ENCODE measurements at places on chromosomes 5 and 9.

DNA sequence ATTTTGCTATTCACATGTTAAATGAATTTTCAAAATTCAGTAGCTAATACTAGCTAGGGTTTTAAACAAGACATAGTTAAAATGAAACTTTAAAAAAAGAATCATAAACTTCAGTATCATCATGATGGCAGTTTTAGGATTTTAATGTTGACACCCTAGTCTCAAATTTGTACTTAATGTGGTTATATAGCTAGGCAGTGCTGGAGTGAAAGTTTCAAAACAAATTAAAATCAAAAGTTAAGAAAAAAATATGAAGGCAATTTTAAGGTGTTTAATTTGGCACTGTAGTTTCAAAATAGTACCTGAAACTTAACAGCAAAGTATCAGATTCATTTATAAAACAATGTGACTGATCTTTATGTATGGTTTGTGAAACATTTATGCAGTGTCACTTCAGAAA is 19.3 kb upstream of the CDKN2B start:
- DNase-seq = no peak

DNA sequence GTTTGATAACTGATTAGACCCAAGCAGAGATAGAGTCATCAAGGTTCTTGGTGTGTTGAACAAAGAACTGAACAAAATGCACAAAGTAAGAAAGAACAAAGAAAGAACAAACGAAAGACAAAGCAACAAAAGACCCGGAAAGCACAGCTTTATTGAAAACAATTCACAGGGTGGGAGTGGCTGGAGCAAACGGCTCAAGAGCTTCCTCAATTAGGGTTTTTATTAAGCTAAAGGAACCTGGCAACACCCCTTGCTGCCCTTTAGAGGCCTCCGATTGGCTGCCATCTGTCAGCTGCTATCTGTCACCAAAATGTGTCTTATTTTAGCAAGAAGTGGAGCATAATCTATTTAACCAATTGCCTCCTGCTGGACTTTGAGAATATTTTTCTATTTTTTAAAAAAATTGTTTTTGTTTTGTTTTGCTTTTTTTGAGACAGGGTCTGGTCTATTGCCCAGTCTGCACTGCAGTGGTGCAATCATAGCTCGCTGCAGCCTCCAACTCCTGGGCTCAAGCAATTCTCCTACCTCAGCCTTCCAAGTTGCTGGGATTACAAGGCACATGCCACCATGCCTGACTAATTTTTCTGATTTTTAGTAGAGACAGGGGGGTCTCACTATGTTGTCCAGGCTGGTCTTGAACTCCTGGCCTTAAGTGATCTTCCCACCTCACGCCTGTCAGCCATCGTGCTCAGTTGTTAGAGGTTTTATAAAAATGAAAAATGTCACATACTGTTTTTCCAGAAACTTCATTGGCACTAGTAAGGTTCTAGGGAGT is 7.7 kb upstream of the ABO start:
- peak; percentile 25 for DNase-seq

DNA sequence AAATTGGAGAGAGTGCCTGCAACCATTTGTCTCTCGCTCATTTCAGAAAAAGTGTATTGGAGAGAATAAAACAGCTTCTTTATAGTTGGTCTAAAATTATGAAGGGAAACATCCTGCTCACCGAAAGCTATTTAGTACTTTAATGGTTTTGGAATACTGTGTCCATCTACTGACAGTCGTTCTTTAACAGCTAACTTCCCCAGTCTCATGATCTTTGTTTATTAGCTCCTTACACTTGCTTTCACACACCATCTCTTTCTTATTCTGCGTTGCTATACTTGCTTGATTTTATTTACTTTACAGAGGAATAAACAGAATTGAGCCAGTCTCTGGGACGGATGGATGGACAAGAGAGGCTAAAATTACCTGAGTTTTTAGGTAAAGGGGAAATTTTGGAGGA is 229.3 kb downstream of the CCDC171 start:
- no peak for DNase-seq

DNA sequence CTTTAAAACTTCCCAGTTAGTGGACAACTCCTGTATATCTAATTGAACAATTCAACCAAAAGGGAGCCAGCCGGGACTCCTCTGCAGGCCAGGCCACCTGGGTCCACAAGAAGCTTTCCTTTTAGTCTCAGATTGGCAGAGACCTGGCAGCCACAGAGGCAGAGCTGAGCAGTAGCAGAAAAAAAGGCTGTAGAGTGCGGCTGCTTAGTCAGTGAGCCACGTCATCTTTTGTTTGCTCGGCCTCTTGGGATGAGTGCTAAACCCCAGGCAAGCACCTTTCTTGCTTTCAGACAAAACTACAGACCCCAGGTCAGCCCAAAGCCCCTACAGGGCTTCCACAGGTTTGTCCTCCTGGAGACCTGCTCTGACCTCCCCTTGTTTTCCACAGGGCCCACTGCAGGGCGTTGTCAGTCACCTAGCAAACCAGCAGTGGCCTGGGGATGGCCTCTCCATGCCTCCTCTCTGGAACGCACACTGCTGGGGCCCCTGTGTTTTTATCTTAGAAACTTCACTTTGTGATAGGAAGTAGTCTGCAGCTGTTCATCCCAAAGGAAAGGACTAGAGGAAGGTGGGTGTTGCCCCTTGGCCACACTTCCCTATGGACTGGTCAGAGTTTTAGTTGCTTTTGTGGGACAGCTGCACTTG is 49.9 kb downstream of the SHB start:
- peak; percentile 84 for DNase-seq

GRCh38 chr5:65855766-65856315 is 70.5 kb upstream of the ERBIN start:
- DNase-seq = no peak

- DNase-seq = no peak
Observed at GRCh38 chr9:34986540-34987047, 3.0 kb upstream of the DNAJB5 start.

DNA sequence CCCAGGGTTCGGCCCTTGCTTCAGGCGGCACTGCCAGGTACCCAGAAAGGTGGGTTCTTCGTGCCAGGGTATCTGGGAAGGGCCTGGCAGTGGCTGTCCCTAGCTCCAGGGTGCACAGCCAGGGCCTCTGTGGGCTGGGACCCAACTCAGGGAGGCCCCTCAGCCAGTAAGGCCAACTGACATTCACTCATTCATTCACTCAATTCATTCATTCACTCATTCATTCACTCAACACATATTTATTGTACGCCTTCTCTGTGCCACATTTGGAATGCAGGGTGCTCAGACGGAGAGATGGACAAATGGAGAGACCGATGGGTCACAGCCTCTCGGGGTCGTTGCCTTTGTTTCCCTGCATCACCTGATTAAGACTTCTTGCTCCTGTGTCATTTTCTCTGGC is 154.9 kb downstream of the GAPVD1 start:
- no peak for DNase-seq

GRCh38 chr5:138230981-138231589 is 18.0 kb upstream of the CDC23 start:
- DNase-seq = peak; percentile 78

DNA sequence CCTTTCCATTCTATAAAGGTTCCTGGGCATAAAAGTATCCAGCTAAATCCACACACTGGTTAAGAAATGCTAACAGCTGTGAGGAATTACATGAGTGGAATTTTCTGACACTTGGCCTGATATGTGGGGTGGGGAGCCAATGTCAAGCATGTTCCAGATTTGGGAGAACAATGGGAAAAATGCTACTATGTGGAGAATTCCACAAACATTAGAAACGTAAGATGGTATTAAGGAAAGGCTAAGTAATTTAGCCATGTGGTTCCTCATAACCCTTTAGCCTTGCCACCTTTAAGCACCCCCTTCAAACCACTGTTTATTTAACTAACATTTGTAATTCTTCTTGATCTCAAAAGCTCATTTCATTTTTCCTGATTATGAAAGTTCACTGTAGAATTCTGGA is 149.2 kb downstream of the GNA14 start:
- DNase-seq = no peak

DNA sequence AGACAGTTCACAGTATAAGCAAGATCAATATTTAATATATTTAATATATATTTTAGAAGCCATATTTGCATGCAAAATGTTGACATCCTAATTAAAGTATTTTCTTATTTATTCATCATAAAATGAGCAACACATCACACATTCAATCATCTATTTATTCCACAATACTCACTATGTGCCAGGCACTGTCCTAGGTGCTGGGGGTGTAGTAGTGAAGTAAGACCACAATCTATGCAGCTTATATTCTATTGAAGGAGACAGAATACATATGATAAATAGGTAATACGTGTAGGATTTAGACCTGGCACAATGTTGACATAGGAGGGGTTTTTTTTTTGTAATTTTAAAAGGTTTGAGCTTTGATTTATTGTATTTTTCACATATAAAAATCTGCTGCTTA is 63.1 kb downstream of the GRIN3A start:
- no peak for DNase-seq

- DNase-seq = no peak
Observed at GRCh38 chr5:127429928-127430327, 87.5 kb upstream of the PRRC1 start.

DNA sequence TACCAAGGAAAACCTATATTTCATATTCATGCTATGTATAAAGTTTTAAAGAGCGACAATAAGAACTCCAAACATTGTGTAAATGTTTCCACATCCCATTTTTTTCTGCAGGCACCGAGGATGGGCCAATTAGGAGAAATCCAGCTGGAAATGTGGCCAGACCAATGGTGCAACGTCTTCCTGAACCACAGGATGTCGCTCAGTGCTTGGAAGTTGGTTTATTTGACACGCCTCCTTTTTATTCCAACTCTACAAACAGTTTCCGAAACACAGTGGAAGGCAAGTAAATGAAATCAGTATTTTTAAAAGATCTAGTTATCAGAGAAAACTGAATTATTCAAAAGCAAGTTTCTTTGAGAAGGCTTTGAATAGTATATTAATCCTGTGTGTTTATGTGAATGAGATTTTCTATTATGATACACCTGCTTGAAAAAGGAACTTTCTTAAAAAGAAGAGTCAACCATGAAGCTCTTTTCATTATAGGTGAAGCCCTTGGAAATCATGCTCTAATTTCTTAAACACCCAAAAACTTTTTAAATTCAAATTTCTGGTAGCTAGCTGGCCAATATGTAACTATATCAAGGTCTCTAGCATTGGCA is 9.1 kb downstream of the TYRP1 start:
- no peak for DNase-seq

GRCh38 chr5:10676224-10676623 is 84.8 kb downstream of the DAP start:
- DNase-seq = no peak

DNA sequence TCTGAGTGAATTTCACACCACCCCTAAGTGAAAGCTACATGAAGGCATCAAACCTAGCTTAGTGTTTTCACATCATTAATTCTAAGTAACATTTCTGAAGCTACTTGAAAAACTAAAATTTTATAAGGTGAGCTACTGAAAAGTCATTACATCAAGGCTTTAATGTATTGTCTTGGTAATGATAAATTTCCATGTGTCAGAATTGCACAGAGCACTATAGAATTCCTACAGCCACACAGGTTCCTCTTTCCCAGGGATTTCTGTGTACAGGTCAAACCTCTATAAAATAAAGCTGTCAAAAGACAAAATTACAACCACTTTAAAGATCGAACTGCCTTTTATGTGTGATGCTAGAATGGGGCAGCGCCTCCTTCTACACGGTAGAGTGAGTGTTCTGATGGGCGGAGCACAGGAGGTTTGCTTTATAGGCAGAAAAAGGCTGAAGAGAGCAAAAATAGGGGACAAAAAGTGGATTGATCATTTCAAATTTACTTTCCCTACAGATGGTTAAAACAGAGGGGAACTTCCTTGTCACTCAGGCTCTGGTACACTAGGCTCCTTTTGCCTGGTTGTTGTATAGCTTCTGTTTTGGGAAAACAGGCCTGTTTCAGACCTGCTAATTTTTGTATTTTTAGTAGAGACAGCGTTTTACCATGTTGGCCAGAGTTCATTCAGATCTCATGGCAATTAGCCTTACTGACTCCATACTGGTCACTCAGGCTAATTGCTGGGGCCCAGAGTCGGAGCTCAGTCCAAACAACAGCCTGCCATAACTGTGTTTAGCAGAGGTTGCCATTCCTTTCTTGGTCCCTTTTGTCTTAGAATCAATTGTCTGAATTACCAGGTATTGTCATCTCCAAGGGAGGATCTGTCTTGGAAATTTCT is 102.5 kb upstream of the BASP1 start:
- DNase-seq = no peak

DNA sequence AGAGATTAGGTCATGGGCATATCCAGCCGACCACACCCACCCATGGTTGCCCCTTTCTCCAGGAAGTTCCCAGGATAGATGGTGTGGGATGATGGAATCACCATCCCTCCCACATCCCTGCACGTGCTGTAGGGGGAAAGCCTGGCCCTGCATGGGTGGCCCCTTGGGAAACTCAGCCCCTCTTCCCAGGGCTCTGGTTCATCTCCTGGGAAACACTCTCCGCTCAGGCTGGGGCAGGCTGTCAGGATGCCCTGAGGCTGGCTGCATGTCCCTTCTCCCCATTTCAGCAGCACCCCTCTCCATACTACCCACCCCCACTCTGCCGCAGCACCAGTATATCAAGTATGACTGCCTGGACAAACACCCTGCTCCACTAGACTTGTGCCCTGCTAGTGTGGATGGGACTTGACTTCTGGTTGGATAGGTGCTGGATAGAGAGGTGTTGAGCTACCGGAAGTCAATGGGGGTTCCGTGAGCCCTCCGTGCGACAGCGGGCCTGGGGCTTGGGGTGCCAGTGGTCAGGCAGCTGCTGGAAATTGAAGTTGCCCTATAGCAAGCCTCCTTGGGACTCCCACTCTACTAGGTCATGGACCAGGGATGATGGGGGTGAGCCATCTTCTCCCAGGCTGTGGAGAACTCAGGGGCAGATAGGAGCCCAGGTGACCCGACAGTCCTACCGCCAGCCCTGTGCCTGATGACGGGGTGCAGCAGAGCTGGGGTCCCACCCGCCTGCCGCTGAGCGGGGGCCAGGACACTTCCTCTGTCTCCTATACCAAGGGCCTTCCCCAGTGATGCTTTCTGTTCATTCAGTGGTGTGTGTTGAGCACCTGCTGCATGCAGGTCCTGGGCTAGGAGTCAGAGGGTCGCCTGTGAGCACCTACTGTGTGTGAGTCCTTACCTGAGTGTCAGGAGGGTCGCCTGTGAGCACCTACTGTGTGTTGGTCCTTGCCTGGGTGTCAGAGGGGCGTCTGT is 69.4 kb upstream of the COL5A1 start:
- peak; percentile 12 for DNase-seq
